ENCODE measurements at places on chromosomes 3 and 15.

- no peak for DNase-seq
Measured at GRCh38 chr3:45029661-45030060, 3.6 kb downstream of the CLEC3B start.

DNA sequence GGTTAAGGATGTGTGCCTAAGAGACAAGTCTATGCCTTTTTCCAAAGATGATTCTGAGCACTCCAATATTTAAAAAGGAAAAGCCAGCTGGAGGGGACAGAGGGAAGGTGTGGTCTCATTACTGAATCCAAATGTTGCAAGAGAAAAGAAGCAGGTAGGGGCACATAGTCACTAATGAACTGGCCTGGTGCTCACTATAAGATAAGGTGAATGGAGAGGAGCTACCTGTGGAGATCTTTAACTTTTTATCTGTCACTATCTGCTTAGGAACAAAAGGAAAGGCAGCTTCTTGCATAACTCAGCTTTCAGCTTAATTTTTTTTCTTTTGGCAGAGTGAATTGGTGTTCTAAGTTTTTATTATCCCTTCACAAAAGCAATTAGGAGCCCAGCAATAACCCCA lies 69.1 kb downstream of the RPN1 start:
- no peak for DNase-seq

DNA sequence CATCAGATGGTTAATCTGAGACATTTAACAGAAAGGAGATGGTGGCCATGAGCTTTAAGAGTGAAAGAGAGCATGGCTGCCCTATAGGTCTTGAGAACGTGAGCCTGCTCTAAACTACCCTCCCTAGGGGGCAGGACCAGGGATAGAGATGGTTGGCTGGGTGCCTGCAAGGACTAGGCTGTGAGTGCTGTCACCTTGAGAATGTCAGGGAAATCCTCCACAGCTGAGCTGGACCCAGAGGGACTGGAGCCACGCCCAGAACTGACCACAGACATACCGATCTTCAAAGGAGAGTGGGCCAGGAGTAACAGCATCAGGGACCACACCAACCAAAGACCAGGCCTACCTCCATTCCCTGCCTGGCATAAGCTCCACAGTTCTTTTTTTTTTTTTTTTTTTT lies 53.6 kb upstream of the UBE2E1 start:
- DNase-seq, result no peak

GRCh38 chr15:36843822-36844221 lies 256.5 kb downstream of the MEIS2 start:
- no peak for DNase-seq

- DNase-seq, result no peak
Measured at GRCh38 chr3:10582733-10583132, 77.3 kb upstream of the ATP2B2 start.

DNA sequence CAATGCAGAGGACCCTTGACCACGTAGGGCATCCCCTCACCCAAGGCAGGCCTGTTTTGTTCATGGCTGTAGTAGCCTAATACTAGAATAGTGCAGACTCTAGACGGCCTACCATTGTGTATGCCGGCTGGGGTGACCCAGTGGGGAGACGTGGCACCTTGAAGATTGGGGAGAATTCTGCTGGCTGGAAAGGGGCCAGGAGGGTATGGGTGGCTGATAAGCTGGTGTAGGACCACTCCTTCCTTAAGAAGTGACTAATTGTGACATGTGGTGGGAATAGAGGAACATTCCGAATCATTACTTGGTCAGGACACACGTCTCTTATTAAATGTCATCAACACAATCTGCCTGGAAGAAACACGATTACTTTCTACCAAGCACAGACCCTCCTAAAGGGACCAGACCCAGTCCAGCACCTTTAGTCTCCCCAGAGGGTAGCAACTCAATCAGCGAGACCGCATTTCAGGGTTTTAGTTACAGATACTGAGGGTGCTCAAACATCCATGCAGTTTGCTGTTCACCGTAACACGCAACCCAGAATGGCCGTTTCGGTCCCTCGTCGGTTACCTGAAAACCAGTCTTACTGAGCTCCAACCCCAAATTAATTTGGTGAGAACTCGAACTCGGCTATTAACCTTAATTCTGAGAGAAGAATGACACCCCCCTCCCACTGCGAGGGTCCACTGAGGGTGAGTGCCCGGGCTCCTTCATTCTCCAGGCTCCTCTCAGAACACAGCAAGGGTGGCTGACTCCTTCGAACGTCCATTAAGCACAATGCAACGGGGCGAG lies 1.6 kb upstream of the KLF13 start:
- DNase-seq, result no peak

DNA sequence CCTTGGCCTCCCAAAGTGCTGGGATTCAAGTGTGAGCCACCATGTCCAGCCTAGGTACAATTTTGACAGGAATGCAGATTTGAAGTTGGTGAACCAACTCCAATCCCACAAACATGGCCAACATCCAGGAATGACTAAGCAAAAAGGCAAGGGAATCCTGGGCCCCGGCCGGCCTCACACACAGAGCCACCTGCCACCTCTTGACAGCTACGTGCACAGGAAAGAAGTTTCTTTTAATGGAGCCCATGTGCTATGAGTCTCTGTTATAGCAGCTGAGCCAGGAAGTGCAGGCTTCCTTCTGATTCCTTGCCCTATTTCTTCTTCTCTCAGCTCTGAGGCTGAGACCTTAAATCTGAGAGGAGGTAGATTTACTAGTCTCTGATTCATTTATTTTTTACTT lies 8.8 kb downstream of the TMEM40 start:
- DNase-seq, result no peak

- DNase-seq, result no peak
Measured at GRCh38 chr3:26449996-26450395, 172.6 kb upstream of the LRRC3B start.

DNA sequence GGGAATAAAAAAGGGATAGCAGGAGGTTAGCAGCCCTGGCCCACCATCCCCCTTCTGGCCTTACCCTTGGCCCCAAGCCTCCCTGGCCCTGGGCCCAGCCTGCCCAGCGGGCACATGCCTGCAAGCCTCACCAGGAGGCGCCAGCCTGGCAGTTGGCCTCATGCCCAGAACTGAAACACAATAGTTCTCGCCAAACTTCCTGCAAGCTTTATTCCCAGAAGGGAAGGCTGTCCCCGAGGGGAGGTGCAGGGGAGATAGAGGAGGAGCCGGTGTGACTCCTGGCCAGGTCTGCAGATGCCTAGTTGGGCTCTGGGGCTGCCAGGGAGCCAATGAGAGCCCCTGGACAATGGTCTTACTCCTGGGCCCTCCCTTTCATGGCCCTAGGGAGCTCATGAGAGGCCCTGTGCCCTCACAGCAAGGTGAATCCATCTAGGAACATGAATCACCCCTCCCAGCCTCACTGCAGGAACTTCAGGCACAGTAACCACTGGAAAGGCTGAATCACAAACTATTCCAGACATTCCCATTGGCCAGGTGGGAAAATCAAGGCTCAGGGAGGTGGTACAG lies 4.0 kb downstream of the CCDC33 start:
- peak; percentile 94 for DNase-seq

DNA sequence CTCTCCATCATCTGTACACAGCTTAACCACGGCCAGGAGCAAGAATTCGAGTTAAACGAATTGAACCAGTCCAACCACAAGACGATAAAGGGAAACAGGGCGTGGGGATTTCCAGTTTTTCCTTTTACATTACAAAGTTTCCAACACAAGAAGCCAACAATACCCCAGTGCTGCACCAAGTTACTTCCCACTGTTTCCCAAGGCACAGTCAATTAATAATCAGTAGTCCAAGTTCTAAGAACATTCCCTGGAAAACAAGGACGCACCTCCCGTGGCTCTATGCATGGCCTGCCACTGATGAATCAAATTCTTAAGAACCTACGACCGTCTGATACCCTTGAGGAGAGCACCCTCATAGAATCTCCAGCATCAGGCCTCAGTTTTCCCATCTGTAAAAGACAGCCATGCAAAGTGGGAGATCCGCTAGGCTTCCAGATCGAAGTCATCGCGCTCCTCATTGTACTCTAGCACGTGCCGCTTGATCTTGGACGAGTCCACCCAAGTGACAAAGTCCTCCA lies 774 bp downstream of the IMP3 start:
- DNase-seq, result no peak

DNA sequence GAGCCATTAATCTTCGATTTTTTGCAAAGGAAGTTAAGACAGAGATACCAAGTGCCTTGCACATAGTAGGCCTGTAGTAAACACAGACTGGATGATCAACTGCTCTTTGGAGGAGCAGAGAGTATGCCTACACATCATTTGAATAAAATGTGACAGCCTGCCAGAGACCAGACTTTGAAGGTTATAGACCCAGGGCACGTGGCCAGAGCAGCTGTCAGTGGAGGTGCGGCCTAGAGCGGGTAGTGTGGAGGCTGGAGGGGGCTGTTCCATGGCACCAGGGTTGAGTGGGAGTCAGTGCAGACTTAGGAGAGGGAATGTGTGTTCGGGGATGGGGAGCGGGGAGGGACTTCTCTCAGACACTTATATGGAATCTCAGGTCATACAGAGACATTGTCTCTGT lies 80.8 kb downstream of the SMAD3 start:
- no peak for DNase-seq

DNA sequence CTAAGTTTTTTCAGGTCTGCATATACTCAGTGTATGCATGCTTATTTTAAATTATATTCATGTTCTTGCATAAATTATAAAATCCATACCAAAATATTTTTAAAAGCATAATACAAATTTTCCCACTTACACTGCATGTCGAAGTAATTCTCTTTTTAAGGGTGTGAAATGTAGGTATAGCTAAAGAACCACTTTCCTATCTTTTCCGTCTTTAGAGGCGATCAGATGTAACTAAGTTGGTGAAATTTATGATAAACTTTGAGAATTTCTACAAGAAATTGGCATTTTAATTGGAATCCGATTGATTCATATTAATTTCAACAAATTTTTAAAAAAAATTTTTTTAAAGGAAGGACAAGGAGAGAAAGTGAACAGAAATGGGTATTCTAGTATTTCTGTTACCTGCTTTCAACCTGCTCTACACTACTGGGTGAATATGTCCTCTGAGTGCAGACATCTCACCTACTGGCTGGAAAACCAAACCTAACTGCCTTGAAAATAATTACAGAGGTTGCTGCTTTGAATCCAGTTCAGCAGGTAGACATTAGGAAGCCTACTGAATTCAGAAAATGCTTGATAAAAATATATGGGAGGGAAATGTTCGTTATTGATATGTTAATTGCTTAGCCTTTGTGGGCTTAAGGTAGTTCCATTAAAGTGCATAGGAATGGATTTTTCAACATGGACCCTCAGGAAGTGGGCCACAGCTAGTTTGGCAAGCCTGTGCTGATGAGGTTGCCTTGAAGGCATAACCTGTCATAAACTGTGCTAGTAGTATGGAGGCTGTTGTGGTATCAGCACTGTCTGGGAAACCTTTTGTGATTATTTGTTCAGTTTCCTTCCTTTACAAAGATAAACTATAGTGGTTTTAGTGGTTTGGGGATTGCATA lies 5.1 kb downstream of the TRIM71 start:
- no peak for DNase-seq

DNA sequence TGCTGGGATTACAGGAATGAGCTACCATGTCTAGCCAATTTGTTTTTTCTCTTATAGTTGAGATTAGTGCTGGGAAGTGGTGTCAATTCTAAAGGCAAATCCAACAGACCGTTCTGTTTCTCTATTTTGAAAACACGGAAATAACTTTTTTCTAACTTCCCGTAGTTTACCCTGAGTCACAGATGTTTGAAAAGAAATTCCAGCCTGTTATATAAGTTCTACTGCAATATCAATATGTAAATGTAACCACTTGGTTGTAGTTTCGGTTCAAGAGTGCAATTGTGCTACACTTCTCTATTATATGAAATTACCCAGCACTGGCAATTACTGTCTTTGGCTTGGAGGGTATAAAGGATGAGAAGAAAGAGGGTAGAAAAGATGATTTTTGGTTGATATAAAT lies 22.3 kb upstream of the GNB4 start:
- no peak for DNase-seq

DNA sequence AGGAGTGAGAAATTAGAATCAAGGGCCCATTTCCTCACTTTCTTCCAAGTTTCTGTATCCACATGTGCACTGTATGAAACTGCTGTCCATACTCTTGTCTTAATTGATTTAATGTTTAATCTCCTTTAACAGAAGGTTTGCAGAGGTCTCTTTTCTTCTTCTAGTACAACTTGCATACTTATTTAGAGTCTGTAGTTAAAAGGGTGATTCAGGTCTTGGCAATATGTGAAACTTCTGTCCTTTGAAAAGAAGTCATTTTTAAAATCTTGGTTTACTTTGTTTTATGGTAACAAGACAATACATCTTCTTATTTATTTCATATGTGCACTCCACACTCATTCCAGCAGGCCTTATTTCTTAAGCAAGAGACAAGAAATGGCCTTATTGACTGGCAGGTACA lies 25.8 kb downstream of the TMEM45A start:
- DNase-seq, result no peak

DNA sequence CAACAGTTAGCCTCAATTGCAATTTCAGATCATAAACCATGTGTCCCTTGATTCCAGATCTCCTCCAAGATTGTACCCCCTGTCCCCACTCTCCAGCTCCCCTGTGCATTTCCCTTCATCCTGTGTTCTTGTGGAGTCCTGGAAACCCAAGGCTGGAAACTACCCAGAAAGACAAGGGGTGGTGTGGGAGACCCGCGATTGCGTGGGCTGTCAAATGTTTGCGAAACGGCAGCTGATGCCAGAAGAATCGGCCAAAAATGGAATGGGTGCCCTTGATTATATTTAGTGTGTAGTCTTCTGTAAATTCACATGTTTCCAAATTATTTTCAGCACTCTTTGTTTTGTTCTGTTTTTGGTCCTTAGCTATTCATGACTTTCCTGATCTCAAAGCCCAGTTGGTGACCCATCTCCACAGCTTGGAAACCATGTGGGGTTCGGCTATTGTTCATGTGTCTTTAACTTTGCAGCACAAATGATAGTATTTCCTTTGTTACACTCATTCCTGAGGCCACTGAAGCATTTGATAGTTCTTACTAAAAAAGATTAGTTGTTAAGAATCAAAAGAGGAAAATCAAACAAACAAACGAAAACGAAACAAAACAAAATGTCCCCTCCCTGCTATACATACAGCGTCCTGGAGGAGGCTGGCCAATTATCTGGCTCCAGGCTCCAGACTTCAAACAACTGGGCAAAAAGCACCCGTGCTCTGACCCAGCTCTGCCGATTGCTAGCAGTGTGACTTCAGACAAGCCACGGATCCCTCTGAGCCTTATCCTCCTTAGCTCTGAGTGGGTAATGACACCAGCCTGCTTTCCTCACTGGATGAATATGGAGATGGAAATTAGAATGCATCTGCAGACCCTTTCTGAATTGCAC lies 120.9 kb downstream of the CACNA2D3 start:
- no peak for DNase-seq

GRCh38 chr3:184361932-184362667 lies 590 bp downstream of the POLR2H start:
- no peak for DNase-seq

DNA sequence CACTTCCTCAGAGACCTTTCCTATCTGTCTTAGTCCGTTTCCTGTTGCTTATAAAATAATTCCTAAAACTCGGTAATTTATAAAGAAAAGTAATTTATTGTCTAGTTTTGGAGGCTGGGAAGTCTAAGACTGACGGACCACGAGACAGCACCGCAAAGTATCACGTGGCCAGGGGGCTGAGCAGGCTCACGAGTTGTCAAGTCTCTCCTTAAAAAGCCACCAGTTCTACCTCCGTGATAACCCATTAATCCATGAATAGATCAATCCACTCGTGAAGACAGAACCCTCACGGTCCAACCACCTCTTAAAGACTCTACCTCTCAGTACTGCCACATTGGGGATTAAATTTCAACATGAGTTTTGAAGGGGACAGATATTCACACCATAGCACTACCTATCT lies 821 bp downstream of the LINS1 start:
- DNase-seq, result no peak
